Activated CD4-positive, alpha-beta T cell treated with anti-CD3 and anti-CD28 coated beads for 36 hours (primary cell): ENCODE measurements at places on chromosomes 5 and 9. TPM values are rescaled to one million over a fixed set of nuclear protein-coding genes. Genes with fewer than 3 reads are reported as not detected.

FCN2 gene
- total RNA-seq, result not detected

- peak; percentile 78 for DNase-seq
Observed at GRCh38 chr9:136438548-136439480, 831 bp downstream of the INPP5E start.

- DNase-seq, result no peak
Observed at GRCh38 chr5:175868996-175869638, 2.3 kb upstream of the CPLX2 start.

- DNase-seq, result peak; percentile 65
Observed at GRCh38 chr9:1051584-1052275, 1.6 kb downstream of the DMRT2 start.

- no peak for DNase-seq
Observed at GRCh38 chr9:12889402-12890106, 114.7 kb downstream of the LURAP1L start.
